ENCODE measurements at places on chromosomes 12 and 14.

GRCh38 chr12:131279281-131279921, 325.7 kb downstream of the ADGRD1 start:
- DNase-seq, result no peak

DNA sequence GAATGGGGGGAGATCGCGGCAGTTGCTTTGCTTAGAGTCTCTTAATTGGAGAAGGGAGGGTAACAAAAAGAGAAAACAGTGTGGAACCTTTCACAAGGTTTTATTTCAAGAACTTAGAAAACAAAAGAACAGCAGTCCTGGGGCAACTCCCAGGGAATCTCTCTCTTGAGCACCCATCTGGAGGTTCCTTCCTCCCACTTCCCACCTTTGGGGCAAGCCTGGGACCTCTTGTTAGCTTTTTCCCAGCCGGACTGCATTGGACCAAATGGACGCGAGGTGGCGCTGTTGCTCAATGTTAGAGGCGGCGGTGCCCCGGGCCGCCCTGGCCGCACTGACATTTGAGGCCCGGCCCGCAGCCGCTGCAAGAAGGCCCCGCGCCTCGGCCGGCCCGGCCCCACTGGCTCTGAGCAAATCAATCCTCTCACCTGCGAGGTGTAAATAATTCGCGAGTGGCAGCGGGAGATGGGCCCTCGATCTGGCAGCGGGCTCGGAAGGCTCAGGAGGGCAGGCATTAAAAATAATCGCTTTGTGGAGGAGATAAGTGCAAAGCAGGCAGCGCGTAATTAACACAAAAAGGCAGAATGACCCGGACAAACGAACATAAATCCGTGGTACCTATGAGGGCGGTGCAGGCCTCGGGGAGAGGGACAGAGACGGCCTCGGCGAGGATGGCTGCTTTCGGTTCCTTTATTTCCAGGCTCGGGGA, 2.8 kb upstream of the HOXC8 start:
- DNase-seq, result peak; percentile 78

DNA sequence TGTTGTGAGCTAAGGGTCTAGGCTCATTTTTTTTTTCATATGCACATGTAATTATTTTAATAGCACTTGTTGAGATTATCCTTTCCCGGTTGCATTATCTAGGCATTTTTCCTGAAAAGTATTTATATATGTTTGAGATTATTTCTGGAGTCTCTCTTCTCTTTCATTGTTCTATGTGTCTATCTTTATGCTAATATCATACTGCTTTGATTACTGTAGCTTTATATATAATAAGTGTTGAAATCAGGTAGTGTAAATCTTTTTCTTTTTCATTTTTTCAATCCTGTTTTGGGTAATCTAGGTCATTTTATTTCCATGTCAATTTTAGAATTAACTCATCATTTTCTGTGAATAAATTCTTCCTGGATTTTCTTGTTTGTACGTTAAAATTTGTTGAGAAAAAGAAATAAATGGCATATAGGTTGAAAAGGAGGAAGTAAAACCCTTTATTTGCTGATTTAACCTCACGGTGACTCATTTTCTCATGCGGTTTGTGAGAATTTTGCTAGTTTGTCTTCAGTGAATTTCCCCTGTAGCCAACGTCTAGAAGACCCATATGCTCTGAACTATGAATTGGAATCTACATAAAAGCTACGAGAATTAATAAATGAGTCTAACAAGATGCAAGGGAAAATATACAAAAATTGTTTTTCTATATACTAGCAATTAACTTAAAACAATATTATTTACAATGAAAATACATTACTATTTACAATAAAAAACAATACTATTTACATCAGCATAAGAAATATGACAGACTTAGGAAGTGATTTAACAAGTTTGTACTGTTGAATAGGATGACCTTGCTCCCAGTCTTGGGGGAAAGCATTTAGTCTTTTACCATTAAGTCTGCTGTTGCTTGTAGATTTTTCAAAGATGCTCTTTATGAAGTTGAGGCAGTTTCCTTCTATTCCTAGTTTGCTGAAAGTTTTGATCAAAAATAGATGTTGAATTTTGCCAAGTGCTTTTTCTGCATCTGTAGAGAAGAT, 105.0 kb downstream of the SNAPC1 start:
- peak; percentile 81 for DNase-seq

GRCh38 chr12:1234073-1234472, 243.1 kb downstream of the ERC1 start:
- no peak for DNase-seq

All from Kasumi-1 (cell line).